ENCODE measurements at places on chromosomes 1 and 21. TPM values are rescaled to one million over a fixed set of nuclear protein-coding genes. Genes with fewer than 3 reads are reported as not detected.

- DNase-seq, result peak; percentile 80
These were observed 70.3 kb upstream of the RGL1 start for GRCh38 chr1:183734543-183735036.

DNA sequence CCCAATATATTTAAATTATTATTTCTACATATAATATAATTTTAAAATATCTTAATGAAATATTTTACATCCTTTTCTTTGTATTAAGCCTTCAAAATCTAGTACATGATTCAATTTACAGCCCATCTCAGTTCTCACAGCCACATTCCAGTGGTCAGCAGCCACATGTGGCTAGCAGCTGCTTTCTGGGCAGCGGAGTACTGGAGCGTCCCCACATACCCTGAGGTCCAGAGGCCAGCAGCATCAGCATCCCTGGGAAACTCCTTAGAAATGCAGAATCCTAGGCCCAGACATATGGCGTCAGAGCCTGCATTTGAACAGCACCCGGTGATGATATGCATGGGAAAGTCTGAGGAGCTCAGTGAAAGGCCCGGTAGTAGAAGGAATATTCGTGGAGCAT, 8.6 kb upstream of the LHX4 start:
- no peak for DNase-seq

DNA sequence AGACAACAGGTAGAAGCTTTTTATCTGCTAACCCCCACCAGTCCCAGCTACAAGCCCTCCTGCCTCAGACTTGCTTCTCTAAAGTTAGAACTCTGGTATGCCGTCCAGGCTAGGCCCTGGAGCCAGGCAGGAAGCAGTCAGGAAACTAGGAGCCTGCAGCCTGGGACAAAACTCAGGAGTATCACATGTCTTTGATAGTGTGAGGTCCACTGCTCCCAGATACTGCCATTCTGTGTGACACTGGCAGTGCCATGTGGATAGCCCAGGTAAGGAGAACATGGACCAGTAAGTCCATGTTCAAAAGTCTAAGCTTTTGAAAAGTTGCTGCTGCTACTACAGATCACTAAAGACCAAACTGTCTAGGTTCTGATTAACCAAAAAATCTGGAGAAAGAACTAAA, 45.4 kb downstream of the NPHS2 start:
- no peak for DNase-seq

Gene CDC14A
- polyA plus RNA-seq, result 6.0 TPM

Gene MROH7
- 5.9 TPM for polyA plus RNA-seq

- DNase-seq, result no peak
These were observed 40.2 kb downstream of the FASLG start for GRCh38 chr1:172699111-172699510.

DNA sequence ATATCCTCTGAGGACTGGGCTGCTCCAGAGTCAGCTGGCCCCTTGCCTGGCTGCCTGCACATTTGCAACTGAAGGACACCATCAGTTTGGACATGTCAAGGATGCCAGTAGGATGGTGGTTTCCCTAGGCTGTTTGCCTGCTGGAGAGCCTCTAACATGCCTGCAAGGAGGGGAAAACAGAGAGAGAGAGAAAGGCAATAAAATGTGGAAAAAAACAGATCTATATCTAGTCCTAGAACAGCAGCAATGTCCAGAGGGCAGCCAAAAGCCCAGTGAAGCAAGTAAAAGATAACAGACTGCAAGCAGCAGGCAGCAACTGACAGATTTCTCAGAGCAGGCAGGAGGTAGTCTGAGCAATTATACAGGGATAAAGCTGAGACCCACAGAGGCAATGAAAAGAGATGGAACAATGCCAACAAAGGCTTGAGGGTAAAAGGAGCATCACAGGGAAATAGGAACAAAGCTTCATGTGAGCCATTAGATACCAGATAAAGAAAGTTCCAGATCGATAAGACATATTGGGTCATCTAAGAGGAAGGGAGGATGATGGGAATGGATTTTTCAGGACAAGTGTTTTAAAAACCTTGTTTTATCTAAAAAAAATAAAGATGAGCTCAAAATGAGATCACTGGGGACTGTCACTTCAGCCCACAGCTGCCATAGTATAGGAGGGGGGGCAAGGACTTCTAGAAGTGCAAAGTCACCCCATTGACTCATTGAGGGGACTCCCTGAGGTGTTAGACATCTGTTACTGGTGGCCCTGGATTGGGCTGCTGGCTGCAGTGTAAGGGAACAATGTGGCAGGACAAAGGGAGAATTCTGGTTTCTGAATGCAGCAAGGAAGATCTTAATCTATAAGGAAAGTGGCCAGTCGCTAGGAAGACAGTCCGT, 38.6 kb upstream of the GADD45A start:
- DNase-seq, result no peak

All from hindlimb muscle (tissue), 1 donor.